ENCODE measurements at places on chromosomes 16 and 17. TPM values are rescaled to one million over a fixed set of nuclear protein-coding genes. Genes with fewer than 3 reads are reported as not detected.

The TP53 gene
- total RNA-seq, result 137 TPM

The MYH3 gene
- 4.3 TPM for total RNA-seq

DNA sequence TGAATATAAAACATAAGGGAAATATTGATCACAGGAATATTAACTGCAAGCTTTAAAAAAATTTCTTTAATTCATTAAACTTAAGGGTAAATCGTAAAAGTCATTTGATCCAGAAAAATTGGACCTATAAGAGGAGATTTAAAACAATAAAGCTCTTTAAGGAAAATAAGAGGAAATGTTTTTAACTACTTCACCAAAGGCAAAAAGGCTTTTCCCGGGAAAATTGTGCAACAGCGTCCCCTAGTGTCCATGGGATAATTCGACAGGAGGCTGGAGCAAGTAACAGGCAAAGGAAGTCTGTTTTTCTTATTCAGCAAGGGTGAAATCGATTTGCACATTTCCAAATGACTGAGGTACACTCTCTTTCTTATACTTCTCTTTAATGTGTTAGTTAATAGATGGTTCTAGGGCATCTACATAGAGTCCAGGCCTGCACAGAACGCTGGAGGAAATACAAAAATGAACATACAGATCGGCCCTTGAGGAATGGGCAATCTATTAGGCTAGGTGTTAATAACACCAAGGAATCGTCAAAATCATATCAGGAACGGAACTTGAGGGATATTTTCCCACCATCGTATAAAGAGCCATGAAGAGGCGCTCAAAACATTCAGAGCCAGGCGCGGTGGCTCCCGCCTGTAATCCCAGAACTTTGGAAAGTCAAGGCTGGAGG lies 61.4 kb downstream of the ZNF18 start:
- DNase-seq, result peak; percentile 47

- DNase-seq, result no peak
Observed at GRCh38 chr16:31711344-31711845, 162.2 kb upstream of the ZNF267 start.

DNA sequence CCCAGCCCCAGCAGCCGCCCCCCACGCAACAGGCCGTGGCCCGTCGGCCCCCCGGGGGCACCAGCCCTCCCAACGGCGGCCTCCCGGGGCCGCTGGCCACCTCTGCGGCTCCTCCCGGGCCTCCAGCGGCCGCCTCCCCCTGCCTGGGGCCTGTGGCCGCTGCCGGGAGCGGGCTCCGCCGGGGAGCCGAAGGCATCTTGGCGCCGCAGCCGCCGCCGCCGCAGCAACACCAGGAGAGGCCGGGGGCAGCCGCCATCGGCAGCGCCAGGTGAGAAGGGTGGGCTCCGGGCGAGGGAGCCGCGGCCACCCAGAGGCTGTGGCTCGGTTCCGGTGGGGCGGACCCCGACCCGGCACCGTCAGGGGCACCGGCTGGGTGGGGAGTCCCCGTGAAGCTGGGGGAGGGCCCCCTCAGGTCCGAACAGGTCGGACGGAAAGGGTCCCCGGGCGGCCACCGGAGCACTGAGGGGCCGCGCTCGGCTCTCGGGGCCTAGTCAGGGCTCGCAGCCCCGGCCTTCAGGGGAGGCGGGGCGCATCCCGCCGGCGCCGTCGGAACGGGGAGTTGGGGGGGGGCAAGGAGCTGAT lies 583 bp downstream of the ATXN2L start:
- DNase-seq, result no peak

DNA sequence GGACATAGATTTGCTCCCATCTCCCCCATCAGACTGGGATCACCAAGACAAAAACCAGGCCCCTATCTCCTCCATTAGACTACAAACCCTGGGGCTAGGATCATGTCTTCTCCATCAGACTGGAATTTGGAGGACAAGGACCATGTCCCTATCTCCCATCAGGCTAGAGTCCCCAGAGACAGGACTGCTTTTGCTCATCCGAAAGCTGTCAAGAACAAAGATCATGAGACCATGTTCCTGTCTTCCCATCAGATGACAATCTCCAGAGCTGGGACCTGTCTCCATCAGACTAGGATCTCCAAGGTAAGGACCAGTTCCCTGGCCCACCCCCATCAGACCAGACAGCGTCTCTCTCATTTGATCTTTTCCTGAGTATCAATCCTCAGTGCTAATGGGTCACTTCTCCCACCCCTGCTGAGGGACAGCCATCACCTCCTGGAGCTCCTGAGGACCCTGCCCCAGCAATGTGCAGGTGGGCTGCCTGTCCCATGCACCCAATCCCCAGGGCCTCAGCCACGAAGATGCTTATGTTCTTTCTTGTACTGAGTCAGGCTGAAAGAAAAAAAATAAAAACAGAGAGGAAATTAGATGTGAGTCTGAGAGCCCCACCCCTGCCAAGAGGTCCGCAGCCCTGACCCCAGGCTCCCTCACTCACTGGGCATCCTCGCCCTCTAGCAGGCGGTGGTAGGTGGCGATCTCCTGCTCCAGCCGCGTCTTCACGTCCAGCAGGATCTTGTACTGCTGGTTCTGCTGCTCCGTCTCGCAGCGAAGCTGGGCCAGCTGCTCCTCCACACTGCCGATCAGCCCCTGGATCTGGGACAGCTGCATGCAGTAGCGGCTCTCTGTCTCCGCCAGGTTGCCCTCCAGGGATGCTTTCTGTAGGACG lies 90.3 kb downstream of the GOSR1 start:
- DNase-seq, result peak; percentile 26
